Head of caudate nucleus (tissue), 42 donors: ENCODE measurements at places on chromosomes 4 and X.

- DNase-seq: peak; percentile 30
Observed at GRCh38 chrX:7132335-7133049, 15.0 kb upstream of the STS start.

GRCh38 chr4:186669735-186670134, 53.9 kb downstream of the FAT1 start:
- no peak for DNase-seq

- DNase-seq: no peak
Observed at GRCh38 chr4:140186082-140186438, 32.1 kb upstream of the MAML3 start.

- no peak for DNase-seq
Observed at GRCh38 chrX:2370456-2370855, 130.3 kb downstream of the DHRSX start.

DNA sequence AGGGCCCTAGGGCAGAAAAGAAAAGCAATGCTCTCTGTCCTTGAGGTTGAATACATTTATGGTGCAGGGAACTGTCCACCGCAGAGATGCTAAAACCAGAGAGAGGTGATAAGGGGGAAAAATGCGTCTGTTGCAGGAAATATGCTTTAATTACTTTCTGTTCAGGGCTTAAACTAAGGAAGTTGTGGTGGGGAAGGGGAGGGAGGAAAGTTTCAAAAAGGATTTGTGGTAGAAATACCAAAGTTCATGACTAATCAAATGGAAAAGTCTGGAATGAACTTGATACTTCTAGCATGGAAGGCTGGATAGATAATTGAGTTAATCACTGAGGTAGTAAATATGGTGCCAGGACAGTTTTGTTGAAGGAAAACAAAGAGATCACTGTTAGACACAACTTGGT, 99.0 kb downstream of the ASB9 start:
- DNase-seq: no peak

DNA sequence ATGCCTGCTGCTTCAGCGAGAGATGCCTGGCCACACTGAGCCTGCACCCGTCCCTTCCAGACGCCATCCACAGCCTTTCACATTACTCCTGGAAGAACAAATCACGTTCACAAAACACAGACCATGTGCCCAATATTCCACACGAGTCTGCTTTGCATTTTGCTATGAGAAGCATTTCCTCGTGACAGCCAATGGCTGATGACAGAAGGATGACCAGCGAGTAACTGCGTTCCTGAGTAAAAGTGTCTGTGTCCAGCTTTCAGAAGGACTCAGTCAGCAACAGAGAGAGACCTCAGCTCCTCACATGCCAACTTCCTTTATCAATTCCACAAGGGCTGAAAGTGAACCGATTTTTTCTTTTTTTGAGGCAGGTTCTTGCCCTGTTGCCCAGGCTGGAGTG, 19.5 kb downstream of the NAT8L start:
- no peak for DNase-seq

GRCh38 chr4:104756837-104757236, 262.1 kb upstream of the CXXC4 start:
- DNase-seq: no peak

GRCh38 chr4:155712846-155713245, 46.0 kb upstream of the GUCY1B1 start:
- no peak for DNase-seq

DNA sequence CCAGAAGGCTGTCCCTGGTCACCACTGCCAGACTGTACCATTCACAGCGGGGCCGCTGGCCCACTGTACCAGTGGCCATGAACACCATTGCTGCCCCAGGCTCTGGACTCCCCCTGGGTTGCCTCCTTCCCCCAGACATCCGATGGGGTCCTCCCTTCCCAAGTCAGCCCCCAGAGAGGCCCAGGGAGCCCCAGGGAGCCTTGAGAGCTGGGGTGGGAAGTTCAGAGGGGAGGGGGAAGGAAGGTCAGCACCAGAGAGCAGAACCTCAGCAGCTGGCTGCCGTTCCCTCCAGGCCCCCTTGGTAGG, 441 bp upstream of the ARHGAP4 start:
- DNase-seq: no peak

GRCh38 chrX:114619874-114620273, 36.0 kb downstream of the HTR2C start:
- no peak for DNase-seq

- DNase-seq: no peak
Observed at GRCh38 chr4:7712021-7712671, 227.5 kb downstream of the AFAP1 start.

DNA sequence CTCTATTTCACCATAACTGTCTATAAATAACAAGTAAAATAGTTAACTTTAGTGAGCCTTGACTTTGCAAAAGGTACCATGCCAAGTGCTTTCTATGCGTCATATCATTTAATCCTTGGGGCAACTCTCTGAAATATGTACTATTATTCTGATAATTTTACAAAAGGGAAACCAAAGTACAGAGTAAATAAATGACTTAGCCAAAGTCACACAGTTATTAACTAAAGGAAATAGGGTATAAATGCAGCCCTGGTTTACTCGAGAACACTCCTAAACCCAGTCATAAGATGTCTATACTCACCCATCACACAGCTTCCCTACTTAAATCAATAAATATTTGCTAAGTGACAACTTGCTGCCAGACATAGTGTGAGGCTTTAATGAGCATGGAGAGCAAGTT, 14.4 kb downstream of the KCTD8 start:
- DNase-seq: no peak

- DNase-seq: peak; percentile 74
Observed at GRCh38 chr4:2058264-2059045, 672 bp upstream of the NAT8L start.

- DNase-seq: no peak
Observed at GRCh38 chr4:153619811-153620210, 64.3 kb upstream of the TLR2 start.

GRCh38 chr4:10172278-10172921, 55.8 kb upstream of the WDR1 start:
- DNase-seq: no peak

- no peak for DNase-seq
Observed at GRCh38 chr4:143354990-143355389, 18.3 kb downstream of the GAB1 start.

- DNase-seq: no peak
Observed at GRCh38 chr4:74456849-74457395, 12.0 kb downstream of the AREG start.

DNA sequence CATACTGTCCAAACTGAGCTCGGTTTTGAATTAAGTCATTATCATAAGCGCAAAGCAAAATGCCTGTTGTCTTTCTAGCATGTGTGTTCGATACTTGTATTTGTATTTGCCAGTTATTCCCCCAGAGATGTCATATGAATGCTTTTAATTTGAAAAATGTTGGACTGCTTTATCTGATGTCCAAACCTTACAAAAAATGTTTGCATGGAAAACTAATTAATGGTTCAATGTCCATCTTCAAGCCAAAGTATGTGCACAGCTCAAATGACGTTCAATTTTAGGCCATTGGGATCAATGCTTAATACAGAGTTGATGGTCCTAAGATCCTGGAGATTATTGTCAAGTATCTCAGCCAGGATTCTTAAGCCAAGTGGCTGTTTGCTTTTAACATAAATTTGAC, 17.2 kb upstream of the HPGDS start:
- DNase-seq: no peak

- no peak for DNase-seq
Observed at GRCh38 chrX:13515211-13515930, 54.0 kb upstream of the EGFL6 start.

DNA sequence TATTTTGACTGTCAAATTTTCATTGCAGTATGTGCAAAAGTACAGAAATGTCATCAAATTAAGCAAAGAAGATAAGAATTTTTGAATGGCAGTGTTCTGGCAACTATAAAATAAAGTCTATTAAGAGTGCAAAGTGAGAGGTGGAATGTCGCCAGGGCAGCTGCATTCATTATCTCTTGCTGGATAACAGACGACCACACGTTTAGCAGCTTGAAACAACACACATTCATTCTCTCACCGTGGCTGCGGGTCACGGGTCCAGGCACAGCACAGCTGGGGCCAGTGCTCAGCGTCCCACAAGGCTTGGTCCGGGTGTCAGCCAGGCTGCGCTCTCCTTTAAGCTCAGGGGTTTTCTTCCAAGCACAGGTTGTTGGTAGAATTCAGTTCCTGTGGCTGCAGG, 113.9 kb downstream of the GPR143 start:
- no peak for DNase-seq

GRCh38 chr4:108512615-108513505, 107.5 kb upstream of the RPL34 start:
- DNase-seq: no peak

GRCh38 chr4:54840992-54841768, 183.4 kb downstream of the KIT start:
- peak; percentile 75 for DNase-seq

- no peak for DNase-seq
Observed at GRCh38 chrX:30212172-30212571, 3.2 kb upstream of the MAGEB2 start.

GRCh38 chr4:133863153-133863552, 338.4 kb downstream of the PABPC4L start:
- DNase-seq: no peak

GRCh38 chr4:6746721-6747293, 30.8 kb downstream of the BLOC1S4 start:
- DNase-seq: no peak

- no peak for DNase-seq
Observed at GRCh38 chr4:168097161-168097560, 4.8 kb downstream of the ANXA10 start.

- DNase-seq: no peak
Observed at GRCh38 chr4:11609751-11610150, 181.1 kb upstream of the HS3ST1 start.

- DNase-seq: no peak
Observed at GRCh38 chr4:156815717-156816359, 155.8 kb downstream of the PDGFC start.

DNA sequence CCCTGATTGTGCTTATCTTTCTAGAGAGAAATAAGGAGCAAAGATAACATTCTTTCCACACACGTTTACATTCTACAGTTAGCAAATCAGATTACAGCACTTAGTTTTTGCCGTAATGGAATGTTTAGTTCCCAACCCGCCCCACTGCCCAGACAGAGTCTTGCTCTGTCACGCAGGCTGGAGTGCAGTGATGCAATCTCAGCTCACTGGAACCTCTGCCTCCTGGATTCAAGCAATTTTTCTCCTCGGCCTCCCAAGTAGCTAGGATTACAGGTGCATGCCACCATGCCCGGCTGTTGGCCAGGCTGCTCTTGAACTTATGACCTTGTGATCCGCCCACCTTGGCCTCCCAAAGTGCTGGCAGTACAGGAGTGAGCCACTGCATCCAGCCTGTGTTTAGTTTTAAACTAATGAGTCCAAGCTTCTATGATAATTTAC, 8.4 kb upstream of the PRPS1 start:
- DNase-seq: no peak

- DNase-seq: peak; percentile 57
Observed at GRCh38 chrX:107715331-107716117, 60.1 kb downstream of the TSC22D3 start.

- peak; percentile 4 for DNase-seq
Observed at GRCh38 chr4:24551492-24552289, 32.7 kb downstream of the DHX15 start.

DNA sequence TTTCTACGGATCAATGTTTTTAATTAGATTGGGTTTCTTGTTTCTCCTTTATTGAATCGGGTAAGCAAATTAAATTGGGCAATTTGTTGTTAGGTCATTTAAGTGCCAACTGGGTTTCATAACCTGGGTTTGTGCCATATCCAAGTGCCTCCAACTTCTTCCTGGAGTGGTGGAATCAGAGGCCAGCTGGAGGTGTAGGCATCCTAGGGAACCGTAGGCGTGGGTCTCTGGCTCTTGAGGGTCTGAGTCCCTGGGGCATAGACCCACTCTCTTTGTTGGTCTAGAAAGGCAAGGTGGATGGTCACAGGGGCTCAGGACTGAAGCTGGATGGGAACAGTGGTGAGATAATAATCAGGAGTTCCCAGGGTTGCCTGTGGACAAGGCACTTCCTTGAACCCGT, 18.3 kb downstream of the CNGA2 start:
- DNase-seq: no peak

DNA sequence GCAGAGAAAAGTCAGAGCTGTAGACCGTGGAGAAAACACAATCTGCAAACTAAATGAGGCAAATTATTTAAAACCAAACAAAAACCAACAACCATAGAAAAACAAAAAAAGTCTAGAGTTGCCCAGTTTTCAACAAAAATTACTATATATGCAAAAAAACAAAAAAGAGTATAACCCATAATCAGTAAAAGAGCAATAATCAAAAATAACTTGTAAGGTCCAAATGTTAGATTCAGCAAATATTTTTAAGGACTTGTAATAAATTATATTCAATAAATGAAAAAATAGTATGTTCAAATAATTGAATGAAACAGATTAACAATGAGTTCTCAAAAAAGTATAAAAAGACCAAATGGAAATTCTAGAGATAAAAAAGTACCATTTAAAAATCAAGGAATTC, 130.5 kb downstream of the LRBA start:
- DNase-seq: no peak

DNA sequence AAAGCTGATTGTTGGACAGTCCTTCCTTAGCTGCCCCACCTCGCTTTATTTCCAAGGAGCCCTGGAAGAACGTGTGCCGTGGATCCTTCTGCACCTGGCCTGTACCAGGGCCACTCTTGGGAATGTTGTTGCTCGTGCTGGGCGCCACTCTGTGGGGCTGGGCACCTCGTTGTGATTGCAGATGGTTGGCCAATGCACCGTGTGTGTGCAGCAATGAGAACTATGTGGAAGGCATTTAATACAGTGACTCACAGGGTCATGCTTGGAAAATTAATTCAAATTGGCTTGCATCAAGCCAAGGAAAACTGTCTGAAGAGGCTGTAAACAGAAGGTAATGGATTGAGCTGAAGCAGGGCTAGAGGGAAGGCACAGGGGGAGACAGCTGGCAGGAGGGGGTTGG, 37.0 kb upstream of the CD99L2 start:
- no peak for DNase-seq

GRCh38 chrX:115632455-115632854, 71.5 kb downstream of the PLS3 start:
- DNase-seq: no peak

DNA sequence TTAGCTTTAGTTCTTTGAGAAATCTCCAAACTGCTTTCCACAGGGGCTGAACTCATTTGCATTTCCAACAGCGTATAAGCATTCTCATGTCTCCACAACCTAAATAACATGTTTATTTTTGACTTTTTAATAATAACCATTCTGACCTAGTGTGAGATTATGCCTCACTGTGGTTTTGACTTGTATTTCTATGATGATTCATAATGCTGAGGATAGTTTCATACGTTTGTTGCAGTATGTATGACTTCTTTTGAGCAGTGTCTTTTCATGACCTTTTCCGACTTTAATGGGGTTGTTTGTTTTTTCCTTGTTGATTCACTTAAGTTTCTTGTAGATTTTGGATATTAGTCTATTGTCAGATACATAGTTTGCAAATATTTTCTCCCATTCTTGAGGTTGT, 1833.0 kb upstream of the PCDH10 start:
- no peak for DNase-seq

GRCh38 chr4:33088713-33089112, 2368.5 kb downstream of the PCDH7 start:
- DNase-seq: no peak

- no peak for DNase-seq
Observed at GRCh38 chr4:79083406-79084010, 144.3 kb upstream of the PAQR3 start.
